Ovary (tissue), 10 donors: ENCODE measurements at places on chromosomes 2 and 18. TPM values are rescaled to one million over a fixed set of nuclear protein-coding genes. Genes with fewer than 3 reads are reported as not detected.
A peak's percentile ranks its signal among the peaks of the same experiment; 100 is the strongest.

DNA sequence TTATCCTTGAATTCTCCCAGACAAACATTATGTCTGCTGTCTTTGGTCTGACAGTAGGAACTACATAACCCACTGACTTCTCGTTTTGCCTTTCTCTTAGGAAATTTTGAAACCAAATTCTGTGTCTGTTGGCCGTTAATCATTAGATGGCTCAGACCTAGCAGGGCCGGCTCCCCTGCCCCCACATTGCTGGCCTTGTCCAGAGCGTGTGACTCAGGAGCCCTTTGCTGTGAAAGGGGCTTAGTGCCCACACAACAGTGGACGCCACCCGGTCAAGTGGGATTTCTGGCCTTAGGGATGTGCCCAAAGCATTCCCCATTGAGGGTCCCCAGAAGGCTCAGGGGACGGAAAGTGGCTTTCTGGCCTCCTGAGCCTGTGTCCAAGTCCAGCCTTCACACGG lies 137.5 kb downstream of the CTIF start:
- DNase-seq: peak; percentile 30

- DNase-seq: no peak
Observed at GRCh38 chr2:157329524-157329923, 3.9 kb upstream of the ERMN start.

DNA sequence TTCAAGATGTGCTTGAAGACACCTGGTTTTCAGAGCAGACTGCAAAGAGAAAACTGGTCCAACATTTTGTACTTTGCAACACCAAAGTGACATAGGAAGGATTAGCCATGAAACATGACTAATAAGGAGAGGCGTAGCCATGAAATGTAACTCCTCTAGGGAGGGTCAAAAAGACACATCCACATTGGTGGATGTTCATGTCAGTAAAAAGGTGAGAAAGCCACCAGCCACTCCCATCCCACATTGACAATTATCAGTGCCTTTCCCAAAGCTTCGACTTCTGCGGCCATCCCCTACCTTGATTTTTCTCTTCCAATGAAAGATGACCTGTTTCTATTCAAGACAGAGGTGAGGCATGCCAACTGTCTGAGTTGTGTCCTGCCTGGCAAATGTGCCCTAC lies 223.2 kb downstream of the ALK start:
- DNase-seq: no peak

- DNase-seq: no peak
Observed at GRCh38 chr18:9750606-9751304, 42.7 kb downstream of the RAB31 start.

- DNase-seq: no peak
Observed at GRCh38 chr2:11758647-11759046, 12.2 kb downstream of the LPIN1 start.

- DNase-seq: peak; percentile 33
Observed at GRCh38 chr18:6437937-6438818, 23.5 kb upstream of the L3MBTL4 start.

DNA sequence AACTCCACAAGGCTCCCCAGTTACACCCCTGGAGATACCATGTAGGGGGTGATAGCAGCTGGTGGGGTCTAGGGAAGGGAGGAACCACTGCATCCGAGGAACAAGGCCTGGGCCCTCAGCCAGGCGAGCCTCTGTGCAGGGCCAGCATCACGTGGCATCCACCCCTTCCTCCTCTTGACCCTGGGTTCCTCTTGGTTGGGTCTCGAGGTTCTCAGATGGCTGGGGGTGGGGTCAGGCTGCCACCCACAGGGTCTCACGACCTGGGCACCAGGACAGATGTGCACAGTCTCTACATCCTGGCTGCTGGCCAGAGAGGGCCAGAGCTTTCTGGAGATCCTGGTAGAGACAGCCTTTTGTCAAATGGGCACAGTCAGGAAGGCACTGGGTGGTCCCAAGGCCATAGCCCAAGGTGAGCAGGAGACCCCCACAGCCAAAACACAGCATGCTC lies 10.4 kb downstream of the HS6ST1 start:
- DNase-seq: peak; percentile 48

GRCh38 chr18:36381075-36381474 lies 83.6 kb downstream of the FHOD3 start:
- DNase-seq: no peak

GRCh38 chr2:120898961-120899750 lies 163.5 kb downstream of the GLI2 start:
- no peak for DNase-seq

- peak; percentile 6 for DNase-seq
Observed at GRCh38 chr2:240420206-240421104, 15.0 kb upstream of the GPC1 start.

DNA sequence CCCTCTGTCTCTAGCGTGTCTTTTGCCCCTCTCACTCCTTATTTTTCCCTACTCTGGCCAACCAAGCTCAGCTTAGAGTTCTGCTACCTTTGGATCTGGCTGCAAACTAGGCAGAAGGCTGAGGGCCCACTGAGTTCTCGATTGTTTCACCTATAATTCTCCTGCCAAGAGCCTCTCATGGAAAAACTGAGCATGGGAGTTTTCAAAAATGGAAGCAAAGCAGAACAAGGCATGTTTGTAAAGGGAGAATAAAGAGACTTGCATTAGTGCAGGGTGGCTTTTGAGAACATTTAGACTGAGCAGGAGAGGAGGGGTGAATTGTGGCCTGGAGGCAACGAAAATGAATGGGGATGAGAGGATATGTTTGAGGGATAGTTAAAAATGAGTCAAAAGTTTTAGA lies 45.9 kb downstream of the FSHR start:
- no peak for DNase-seq

GRCh38 chr2:226184540-226184939 lies 615.1 kb downstream of the IRS1 start:
- DNase-seq: no peak

GRCh38 chr18:8717011-8717770 lies 11.8 kb downstream of the MTCL1 start:
- DNase-seq: no peak

DNA sequence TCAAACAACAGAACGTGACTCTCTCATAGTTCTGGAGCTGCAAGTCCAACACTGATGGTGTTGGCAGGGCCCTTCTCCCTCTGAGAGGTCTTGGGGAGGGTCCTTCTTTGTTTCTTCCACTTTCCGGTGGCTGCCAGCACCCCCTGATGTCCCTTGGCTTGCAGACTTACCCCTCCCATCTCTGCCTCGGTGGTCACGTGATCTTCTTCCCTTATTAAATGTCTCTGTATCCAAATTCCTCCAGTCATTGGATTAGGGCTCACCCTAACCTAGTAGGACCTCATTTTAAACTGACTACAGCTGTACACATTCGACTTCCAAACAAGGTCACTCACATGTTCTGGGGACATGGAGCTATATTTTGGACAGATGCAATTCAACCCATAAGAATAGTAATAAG lies 780.6 kb upstream of the SALL3 start:
- DNase-seq: no peak

DNA sequence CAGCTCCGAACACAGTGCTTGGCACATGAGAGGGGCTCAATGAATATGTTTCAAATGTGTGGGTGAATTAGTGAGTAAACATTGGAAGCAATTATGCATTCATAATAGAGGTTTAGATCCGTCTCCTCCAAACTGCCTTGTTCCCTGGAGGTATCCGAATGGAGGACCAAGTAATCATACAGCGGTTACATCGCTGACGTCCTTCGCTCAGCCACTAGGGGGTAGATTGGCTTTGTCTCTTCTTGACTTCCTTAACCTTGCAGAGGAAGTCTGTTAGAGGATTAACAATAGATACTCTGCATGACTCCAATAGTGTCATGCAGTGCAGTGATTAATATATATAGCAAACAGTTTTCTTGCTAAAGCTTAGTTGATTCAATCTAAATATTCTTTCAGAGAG lies 517.0 kb downstream of the PTPRM start:
- peak; percentile 36 for DNase-seq

DNA sequence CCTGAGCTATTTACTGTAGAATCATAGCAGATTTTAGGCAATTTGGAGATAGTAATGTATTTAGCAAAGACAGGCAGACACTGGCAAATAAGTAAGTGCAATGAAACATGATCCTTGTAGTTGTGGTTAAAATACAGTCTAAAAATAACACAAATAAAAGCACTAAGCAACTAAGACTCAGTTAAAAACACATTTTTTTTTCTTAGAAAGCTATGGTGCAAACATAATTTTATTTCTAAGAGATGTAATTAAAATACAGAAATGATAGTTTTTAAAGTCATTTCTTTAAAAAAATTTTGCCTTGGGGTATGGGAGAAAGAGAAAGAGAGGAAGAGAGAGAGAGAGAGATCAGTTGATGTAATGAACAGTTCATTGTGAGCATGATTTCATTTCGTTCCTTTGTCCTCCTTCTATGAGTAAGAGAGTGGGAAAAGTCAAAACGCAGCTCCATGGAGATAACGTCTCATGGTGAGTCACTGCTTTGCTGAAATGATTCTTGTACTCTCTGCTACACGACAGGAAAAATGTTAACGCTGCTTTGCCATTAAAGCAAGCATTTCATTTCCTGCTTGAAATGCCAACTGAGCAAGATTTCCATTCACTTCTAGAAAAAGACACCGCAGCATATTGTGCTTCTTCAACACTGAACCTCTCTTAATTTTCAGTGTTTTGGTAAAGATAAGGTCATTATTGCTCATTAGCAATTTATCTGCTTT lies 61.3 kb upstream of the PGAP1 start:
- DNase-seq: no peak

GRCh38 chr2:65159906-65160305 lies 30.0 kb upstream of the RAB1A start:
- no peak for DNase-seq

GRCh38 chr2:64947885-64948284 lies 41.3 kb upstream of the SLC1A4 start:
- no peak for DNase-seq

GRCh38 chr18:10122988-10123950 lies 209.5 kb downstream of the VAPA start:
- no peak for DNase-seq

DNA sequence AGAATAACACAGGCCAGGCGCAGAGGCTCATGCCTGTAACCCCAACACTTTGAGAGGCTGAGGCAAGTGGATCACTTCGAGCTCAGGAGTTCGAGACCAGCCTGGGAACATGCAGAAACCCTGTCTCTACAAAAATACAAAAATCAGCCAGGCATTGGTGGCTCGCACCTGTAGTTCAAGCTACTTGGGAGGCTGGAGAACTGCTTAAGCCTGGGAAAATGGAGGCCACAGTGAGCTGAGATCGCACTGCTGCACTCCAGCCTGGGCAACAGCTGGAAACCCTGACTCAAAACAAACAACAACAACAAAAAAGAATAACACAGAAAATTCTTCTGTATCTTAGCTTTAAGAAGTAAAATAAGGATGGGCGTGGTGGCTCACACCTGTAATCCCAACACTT lies 440.3 kb downstream of the LRATD1 start:
- DNase-seq: no peak

- DNase-seq: no peak
Observed at GRCh38 chr2:16719485-16719808, 53.8 kb upstream of the CYRIA start.

GRCh38 chr2:106288873-106289272 lies 94.8 kb upstream of the UXS1 start:
- no peak for DNase-seq

GRCh38 chr2:14451312-14451711 lies 181.2 kb upstream of the LRATD1 start:
- DNase-seq: no peak

- DNase-seq: no peak
Observed at GRCh38 chr2:120511536-120511935, 165.6 kb downstream of the INHBB start.

DNA sequence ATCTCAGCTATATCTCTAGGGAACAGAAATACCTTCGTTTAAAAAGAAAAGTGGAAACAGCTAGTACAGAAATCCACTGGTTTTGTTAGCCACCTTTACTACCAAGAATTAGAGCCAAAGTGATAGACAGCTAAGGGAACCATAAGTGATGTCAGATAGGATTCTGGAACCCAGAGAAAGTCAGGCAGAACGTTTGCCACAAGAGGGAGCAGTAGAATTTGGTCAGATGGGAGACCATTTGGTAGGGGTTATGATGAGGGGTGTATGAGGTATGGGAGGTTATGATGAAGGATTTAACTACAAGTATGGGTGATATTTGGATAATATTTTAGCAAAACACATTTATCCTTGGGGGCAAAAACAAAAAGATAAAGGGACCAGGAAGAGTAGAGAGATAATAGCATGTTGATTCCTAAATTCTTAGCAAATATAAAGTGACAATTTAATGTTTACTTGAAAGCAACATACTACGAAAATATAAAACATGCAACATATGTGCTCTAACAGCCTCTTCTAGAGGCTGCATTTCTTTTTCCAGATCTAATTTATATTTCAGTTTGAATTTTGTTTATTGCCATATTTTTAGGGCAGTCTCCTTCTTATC lies 3.3 kb downstream of the SLC8A1 start:
- DNase-seq: no peak

GRCh38 chr2:182080493-182080892 lies 94.8 kb downstream of the PPP1R1C start:
- DNase-seq: no peak

DNA sequence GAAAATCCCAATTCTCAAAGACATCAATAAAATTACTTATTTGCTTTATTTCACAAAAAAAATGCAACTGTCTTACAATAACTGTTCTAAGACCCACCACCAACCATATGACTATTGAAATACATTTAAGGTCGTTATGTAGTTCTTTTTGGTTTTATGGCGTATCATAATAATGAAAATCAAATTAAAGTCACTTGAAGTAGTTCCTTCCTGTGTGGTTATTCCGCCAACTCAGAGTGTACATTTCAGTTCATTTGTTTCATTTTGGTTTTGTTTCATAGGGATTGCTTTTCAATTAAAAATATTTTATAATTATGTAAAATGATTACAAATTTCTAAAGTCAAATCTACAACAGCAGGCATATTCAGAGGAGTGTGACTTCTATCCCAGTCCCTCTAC lies 45.9 kb upstream of the AAK1 start:
- no peak for DNase-seq

DNA sequence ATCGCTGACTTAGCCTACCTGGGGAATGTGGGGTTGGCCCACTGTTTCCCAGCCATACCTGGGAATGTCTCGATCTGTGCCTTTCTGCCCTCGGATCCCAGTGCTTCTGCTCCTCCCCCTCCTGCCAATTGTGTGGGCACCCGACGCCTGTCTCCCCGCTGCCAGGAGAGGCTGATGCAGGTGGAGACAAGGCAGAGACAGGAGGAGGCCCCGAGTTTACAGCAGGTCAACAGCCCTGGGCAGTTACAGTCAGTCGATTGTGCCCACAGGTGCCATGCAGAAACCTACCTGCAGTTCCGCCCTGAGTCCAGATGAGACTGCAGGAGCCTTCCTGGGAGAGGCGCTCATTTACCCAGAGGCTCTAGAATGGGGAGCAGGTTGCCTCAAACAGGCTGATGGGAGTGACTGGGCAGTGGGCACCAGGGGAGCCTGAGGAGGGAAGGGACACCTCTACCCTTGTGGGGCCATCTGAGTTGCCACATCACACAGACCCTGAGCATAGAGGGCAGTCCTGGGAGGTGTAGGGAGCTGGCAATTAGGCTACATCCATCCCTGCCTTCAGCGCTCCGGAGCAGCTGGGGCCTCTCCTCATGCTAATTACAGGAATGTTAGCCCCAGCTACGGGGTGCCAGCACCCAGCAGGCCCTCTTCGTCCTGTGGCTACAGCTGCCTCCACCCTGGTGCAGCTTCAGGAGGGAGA lies 300.1 kb downstream of the NDUFA10 start:
- no peak for DNase-seq

The NGEF gene
- total RNA-seq: 0.65 TPM

The SLC11A1 gene
- 8.7 TPM for total RNA-seq

The RGPD8 gene
- 23.5 TPM for total RNA-seq

The KIF3C gene
- 8.1 TPM for total RNA-seq

The PMAIP1 gene
- 0.30 TPM for total RNA-seq

The PLGLB1 gene
- 3.6 TPM for total RNA-seq

The SCG2 gene
- 3.4 TPM for total RNA-seq

The GALNT1 gene
- 44.4 TPM for total RNA-seq

The ZNF396 gene
- total RNA-seq: 1.7 TPM

The LBX2 gene
- total RNA-seq: not detected

The MAIP1 gene
- 10.7 TPM for total RNA-seq

The MYL12B gene
- total RNA-seq: 228 TPM
